CD4-positive, alpha-beta T cell treated with Interleukin-2 at 100 ng/mL for 4 hours (primary cell): ENCODE measurements at places on chromosomes 5 and 9.

GRCh38 chr5:122653087-122654017, 121.5 kb upstream of the SNX2 start:
- DNase-seq = no peak

DNA sequence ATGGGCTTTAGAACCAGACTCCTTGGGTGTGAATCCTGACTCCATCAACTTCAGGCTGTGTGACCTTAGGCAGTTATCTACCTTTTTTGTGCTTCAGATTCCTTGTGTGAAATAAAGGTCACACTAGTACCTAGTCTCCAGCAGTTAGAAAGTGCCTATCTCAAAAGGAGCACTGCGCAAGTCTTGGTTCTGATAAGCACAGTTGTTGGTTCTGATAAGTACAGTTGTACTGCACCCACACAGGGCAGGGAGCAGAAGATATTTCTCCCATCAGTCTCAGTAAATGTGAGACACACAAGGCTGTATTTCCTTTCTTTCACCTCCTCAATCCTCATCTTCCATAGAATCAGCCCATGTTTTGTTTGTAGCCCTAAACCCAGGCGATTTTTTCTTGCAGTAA, 116.6 kb upstream of the DPYSL3 start:
- DNase-seq = no peak

DNA sequence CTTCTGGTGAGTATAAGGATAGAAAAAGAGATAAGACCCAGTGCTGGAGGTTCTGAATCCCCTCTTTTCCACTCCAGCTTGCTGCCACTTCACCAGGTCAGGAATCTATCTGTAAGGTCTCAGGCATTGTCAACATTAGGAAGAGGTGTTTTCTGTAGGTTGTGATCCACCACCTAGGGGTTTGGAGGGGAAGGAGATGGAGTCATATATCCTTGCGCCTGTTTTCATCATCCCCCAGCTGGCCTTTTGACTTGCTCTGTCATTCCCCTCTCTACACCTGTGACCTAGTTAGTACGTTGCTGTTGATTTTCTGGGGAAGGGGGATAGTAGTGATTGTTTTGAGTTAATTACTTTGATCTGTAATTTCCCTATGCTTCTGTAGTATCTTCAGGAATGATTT, 20.5 kb downstream of the SPINK5 start:
- DNase-seq = no peak

DNA sequence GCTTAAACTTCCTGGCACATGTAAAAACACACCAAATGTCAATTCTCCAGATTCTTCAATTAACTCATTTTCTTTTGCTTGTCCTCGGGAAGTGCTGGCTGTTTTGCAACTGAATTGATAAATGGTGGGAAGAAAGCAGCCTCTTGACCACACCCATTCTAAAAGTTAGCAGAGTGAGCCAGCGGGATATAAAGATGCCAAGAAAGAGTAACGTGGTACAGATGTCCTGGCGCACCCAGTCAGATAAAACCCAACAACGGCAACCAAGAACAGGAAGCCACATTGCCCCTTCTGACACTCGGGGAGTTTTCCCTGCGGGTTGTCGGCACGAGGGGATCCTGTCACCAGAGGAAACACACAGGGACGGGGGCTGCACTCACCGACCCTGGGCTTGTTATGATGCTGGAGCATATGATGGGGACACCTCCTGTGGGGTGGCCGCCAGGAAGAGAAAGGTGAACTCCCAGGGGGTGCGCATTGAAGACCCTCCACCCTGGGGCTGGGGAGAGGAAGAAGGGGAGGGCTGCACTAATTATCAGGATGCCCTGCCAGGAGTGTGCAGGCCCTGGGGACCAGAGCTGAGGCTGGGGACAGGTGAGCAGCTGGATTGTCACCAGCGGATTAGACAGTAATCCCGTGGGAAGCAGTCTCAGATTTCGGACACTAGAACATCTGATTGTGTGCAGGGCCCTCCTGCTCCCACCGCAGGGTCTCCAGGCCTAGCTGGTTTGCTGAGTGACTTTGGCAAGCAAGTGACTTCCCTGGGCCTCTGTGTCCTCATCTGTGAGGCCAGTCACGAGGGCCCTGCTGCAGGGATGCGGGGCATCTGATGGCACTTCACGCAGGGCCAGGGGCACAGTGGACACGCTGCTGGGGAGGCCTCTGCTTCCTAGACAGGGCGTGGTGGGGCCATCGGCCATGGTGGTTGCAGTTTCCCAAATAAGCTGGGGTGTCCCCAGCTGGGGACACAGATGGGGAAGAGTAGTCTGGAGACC, 59.2 kb downstream of the CRB2 start:
- DNase-seq = no peak

GRCh38 chr9:92610470-92611420, 59.2 kb downstream of the IPPK start:
- no peak for DNase-seq

- no peak for DNase-seq
Observed at GRCh38 chr5:35317586-35317985, 87.3 kb upstream of the PRLR start.

- no peak for DNase-seq
Observed at GRCh38 chr5:180575571-180575970, 15.7 kb downstream of the SCGB3A1 start.

GRCh38 chr5:178116143-178116885, 3.0 kb downstream of the N4BP3 start:
- peak; percentile 83 for DNase-seq

DNA sequence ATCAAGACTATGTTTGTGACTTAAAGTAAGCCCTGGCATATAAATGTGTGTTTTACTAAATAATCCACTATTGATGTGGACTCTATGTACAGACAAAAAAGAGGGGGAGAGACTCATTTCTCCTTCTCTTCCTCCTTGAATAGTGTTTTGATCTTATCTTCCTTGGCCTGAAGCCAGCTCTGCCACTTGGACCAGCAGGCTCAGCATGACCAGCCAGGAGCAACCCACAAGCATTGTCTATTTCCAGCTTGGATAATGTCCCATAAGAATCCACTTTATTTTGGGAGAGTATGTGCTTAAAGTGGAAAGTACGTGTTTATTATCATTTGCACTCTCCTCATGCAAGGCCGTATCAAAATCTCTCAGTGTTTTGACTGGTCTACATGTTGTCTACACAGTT, 23.8 kb upstream of the SLC46A2 start:
- no peak for DNase-seq

- DNase-seq = no peak
Observed at GRCh38 chr9:35519692-35520363, 29.9 kb downstream of the RUSC2 start.

GRCh38 chr5:62483556-62483955, 71.0 kb downstream of the IPO11 start:
- DNase-seq = no peak

DNA sequence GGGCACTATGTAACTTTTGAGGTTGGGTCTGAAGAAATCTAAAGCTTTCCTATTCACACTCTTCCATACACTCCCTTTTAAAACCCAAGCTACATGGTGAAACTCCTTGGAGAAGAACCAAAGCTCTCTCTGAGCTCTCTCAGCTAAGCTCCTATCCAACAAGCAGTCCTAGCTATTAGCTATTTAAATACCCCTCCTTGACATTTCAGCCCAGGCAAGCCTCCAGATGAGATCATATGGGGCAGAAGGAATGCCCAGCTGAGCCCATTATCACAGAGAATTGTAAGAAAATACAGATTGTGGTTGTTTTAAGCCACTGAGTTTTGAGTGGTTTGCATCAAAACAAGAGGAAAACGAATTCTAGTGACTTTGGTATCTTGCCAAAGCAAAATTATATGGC, 15.2 kb downstream of the HSPB3 start:
- DNase-seq = no peak

DNA sequence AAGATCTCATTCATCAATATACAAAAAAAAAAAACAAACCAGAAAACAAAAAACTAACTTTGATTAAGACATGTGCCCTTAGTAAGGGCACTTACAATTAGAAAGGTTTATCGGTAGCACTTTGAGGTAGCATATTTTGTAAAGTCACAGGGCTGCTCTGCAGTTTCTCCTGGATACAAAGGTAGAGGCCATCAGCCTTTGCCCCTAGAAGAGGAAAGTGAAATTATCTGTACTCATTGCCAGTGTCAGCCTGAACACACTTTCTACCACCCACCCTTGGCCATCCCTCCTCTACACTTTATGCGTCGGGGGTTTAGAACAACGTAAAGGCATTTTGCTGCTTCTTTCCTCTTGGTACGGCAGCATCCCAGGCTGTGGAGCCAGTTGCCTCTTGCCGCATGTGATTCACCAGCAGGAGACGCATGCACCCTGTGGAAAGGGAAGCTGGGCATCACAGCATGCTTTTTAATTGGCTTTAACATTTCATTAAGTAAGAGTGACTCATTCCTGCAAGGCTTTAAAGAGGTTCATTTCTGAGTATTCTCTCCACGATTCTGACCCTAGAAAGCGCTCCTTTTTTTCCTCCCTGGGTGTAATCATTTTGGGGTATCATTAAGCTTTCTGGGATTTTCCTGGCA, 84.6 kb downstream of the CEMIP2 start:
- peak; percentile 13 for DNase-seq

- DNase-seq = no peak
Observed at GRCh38 chr5:163106098-163106497, 331.3 kb upstream of the CCNG1 start.

GRCh38 chr5:128274441-128274840, 190.9 kb downstream of the SLC12A2 start:
- DNase-seq = no peak

- no peak for DNase-seq
Observed at GRCh38 chr5:87872986-87873385, 395.7 kb downstream of the TMEM161B start.

DNA sequence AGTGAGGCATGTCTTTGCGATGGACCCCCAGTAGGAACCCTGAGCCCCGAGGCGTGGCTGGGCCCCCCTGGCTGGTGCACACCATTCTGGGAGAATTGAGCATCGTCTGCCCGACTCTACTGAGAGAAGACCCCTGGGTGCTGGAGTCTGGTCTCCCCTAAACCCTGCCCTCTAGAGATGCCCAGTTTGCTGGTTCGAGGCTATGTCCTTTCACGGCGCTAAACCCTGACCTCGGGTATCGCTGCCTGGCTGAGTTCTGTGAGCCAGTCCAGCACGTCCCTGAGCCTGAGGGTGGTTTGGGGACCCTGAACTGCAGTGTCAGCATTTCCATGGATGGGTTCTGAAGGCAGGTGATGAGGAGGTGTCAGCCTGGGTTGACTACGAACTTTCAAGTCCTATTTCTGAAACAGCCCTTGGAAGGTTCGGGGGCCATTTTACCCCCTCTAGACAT, 128.8 kb downstream of the RXRA start:
- DNase-seq = no peak

GRCh38 chr5:82679660-82680059, 397.5 kb downstream of the TMEM167A start:
- no peak for DNase-seq

DNA sequence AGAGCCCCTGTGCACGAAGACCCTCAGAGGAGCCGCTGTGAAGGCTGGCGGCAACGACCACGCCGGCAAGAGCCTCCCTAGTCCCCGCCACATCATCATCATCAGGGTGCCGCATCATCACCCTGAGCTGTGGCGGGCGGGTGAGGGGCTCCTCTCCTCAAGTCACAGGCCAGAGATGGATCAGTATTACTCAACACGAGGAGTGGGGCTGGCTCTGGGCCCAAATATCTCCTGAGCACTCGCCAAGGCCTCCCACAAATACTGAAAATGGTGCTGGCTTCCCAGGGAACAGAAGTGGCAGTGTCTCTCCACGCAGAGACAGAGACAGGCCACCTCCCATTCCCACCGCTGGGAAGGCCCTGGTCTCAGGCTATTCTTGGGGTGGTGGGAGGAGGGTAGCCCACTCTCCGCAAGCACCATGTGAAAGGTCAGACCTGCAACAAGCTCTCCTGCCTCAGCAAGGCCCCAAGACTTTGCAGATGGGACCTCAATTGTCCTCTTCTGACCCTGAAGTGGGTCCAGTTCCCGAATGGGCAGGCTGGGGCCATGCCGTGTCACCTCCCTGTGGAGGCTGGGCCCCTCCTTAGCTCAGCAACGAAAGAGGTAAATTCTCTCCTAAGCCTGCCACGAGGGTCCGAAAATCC, 39.3 kb upstream of the ZNF354A start:
- DNase-seq = no peak

DNA sequence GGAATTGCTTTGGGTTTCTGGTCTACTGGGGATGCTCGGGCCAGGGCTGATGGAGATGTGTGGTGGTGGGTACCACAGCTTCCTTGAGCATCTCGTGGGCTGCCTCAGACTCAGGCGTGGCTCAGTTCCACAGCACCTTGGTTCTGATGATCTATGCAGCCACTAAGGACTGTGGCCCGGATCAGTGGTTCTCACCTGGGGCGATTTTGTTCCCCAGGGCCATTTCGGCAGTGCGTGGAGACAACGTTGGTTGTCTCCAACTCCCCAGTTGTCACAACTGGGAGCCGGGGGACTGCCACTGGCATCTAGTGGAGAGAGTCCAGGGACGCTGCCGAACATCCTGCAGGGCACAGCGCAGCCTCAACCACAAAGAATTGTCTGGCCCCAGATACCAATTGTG, 47.7 kb downstream of the FGF18 start:
- DNase-seq = no peak

DNA sequence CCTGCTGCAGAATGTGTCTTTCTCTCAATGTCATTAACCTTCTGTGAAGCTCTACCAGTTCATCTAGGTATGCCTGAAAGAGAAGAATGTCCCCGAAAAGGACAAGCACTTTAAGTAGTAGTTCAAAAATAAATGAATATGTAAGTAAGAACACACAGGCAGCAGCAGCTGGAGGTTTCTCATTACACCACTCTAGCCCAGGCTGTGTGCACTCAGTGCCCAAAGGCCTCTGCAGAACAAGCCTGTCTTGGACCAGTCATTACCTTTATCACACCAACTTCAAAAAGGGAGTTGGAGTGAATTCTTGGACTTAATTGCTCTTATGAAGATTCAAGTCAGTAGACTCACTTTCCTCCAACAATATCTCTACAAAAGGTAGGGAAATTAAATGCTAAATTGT, 268.8 kb downstream of the MLLT3 start:
- no peak for DNase-seq

GRCh38 chr5:112467485-112467884, 48.4 kb upstream of the EPB41L4A start:
- no peak for DNase-seq

DNA sequence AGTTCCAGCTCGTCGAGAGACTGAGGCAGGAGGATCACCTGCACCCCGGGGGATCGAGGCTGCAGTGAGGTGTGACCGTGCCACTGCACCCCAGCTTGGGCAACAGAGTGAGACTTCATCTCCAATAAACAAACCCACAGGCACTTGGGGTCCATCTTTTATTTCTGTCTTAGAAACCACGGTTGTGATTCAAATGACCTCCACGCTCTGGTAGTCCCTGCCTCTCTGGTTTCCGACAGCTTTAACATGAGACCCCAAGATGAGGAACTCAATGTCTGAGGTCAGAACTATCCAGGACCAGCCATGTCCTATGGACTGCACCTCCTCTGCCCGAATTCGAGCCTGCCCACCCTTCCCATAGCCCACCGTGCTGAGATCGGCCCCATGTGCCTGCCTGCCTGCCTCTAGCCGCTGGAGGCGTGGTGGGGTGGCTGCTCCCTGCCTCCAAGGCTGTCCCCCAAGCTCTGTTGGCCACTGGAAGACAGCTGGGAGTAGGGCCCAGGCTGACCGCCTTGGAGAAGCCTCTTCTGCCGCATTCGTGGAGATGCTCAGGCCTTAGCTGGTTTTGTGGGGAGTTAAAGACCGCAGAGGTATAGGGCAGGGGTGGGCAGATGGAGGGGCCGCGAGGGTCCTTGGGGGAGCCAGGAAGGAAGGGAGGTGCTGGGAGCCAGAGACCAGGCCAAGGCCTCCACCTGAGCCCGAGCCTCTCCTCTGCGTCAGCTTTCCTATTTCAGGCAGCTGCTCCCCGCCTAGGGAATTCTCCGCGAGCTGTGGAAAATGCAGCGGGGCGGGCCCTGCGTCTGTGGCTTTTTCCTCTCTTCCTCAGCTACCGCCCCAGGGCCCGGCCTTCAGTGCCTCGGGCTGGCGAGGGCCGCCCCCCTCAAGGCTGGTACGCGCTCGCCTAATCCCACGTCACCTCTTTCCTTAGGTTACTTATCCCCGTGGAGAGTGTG, 6.9 kb upstream of the WDR5 start:
- DNase-seq = no peak
